ENCODE measurements at places on chromosomes 2 and 18.

GRCh38 chr2:108229875-108230274 lies 9.9 kb upstream of the SULT1C3 start:
- DNase-seq = no peak

- DNase-seq = no peak
These were observed 128.3 kb downstream of the SH3BP4 start for GRCh38 chr2:235080101-235080500.

DNA sequence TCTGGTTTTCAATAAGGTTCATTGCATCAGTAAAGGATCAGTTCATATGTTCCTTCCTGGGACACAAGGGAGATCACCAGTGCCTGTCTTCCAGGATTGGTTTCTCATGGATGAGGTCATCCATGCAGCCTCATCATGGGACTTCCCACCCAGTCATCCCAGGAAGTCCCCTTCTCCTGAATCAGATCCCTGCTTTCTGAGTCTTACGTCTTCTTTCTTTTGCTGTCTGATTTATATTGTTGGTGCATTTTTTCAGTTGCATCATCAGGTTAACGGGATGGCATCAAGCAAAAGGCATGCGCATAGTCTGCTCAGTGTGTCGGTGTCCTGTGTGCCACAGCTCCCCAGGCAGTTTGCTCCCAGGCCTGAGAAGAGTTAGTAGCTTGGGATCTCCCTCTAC lies 105.9 kb downstream of the SOX11 start:
- DNase-seq = no peak

DNA sequence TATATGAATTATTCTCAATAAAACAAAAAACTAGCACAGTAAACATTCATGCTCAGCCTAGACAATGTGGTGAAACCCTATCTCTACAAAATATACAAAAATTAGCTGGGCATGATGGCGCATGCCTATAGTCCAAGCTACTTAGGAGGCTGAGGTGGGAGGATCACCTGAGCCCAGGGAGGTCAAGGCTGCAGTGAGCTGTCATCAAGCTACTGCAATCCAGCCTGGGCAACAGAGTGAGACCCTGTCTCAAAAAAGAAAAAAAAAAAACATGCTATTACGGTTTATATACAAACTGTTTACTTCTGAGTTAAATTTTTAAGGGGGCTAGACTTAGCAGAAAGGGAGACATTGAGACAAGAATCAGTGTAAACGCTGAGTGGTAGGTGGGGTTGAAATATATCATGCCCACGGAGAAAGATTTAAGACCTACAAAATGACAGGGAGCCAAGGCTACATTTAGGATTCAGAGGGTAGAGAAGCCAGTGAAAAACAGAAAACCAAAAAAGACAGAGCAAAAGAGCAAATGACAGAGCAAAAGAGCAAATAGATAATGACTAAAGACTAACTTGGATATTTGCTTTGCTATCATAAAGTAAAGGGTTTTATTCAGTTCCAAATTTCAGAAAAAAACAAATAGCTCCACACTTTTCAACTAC lies 7.5 kb downstream of the TTC32 start:
- DNase-seq = no peak

DNA sequence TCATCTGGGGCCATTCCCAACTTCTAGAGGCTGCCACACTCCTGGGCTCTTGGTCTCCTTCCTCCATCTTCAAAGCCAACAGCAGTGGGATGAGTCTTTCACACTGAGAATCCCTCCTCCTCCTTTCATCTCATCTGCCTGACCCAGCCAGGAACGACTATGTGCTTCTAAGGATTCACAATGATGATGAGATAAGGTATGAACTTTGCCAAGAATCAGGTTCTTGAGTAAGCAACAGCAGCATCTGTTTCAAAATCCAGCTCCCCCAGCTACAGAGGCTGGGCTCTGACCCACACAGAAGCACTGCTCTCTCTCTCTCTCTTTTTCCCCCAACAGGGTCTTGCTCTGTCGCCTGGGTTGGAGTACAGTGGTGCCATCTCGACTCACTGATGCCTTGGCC lies 46.4 kb downstream of the TIMM21 start:
- no peak for DNase-seq

GRCh38 chr2:96954011-96954846 lies 32.2 kb downstream of the FAM178B start:
- no peak for DNase-seq

GRCh38 chr2:230601510-230601909 lies 111.1 kb upstream of the CAB39 start:
- no peak for DNase-seq

- DNase-seq = no peak
These were observed 4.0 kb upstream of the SLC66A2 start for GRCh38 chr18:79955302-79956075.

GRCh38 chr18:22424565-22424963 lies 6.8 kb upstream of the CTAGE1 start:
- no peak for DNase-seq

- no peak for DNase-seq
These were observed 677.5 kb downstream of the NYAP2 start for GRCh38 chr2:226077031-226077430.

GRCh38 chr2:208406474-208407451 lies at the start of gene PTH2R:
PTH2R (plus strand) TSS chr2:208406792; CDS start chr2:208407044, 252 bp downstream.
- no peak for DNase-seq

GRCh38 chr2:186382932-186383331 lies 103.1 kb upstream of the ZC3H15 start:
- no peak for DNase-seq

DNA sequence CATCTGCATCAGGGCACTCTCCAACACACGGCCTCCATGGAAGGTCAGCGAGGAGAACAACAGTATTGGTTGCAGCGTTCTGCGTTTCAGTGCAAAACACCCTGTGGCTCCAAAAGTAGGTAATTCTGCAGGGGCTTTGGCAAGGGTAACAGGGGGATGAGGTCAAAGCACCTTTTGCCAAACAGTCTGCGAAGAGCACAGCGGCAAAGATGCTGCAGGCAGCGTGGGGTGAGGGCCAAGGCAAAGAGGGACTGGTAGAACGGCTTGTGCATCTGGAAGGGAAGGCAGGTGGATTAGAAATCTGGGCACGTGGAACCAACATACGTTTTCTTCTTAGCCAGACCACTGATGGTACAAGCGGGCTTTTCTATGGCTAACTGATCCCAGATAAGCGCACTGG lies 26.6 kb upstream of the GBX2 start:
- no peak for DNase-seq

DNA sequence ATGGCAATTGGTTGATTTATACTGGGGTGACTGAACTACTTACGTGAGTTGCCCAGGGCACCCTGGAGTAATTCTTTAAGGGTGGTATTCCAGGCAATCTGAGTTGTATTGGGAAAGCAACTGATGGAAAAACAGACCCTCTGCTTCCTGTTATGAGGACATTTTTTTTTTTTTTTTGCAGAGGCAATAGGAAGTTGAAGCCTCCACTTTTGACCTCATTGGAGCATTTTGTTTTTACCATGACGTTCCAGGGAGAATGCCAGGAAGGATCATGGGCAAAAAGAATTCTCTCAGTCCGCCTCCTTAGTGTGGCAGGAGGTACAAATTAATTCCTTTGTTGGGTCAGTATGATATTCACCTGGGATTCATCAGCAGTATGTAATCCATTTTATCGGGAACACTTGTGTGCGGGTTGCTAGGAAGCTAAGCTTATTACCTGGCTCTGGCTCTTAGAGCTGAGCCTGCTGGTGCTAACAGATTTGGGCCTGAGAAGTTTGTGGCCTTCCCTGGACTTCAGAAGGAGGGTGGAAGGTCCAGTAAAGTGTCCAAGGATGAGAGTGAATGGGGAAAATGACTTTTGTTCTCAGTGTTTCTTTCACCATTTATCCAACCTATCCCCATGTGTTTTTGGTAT lies 272.9 kb upstream of the EPAS1 start:
- no peak for DNase-seq

- no peak for DNase-seq
These were observed 54.9 kb upstream of the PXDN start for GRCh38 chr2:1799174-1799573.

DNA sequence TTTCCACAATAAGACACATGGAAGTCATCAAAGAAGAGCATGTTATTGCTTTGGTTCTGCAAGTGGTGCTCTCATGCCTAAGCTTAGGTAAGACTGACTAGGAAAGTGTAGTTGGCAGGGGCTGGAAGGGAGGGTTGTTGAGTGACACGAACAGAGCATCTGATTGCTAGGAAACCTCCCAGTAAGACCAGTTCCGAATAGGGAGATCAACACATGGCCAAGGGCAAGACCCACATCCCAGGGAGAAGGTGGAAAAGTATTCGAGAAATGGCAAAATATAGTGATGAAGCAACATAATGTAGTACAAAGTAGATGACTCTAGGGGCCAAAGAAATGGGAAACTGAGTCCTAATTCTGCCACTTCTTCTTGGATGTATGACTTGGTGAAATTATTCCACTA lies 33.8 kb upstream of the FMNL2 start:
- DNase-seq = no peak

DNA sequence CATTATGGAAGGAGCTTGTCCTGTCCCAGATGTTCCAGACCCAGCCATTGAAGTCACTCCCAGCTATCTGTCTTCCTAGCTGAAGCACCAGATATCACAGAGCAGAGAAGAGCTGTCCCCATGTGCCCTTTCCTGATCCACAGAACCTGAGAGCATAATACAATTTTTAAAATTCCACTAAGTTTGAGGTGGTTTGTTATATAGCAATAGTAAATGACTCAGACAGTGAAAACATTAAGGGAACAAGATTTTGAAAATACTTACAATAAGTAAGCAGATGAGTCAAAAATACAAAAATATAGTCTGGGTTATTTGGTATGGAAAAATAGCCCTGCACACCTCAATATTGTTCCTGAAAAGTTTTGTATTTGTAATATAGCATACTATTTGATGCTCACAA lies 85.8 kb upstream of the GLS start:
- no peak for DNase-seq

GRCh38 chr2:68032702-68033101 lies 30.1 kb downstream of the C1D start:
- no peak for DNase-seq

DNA sequence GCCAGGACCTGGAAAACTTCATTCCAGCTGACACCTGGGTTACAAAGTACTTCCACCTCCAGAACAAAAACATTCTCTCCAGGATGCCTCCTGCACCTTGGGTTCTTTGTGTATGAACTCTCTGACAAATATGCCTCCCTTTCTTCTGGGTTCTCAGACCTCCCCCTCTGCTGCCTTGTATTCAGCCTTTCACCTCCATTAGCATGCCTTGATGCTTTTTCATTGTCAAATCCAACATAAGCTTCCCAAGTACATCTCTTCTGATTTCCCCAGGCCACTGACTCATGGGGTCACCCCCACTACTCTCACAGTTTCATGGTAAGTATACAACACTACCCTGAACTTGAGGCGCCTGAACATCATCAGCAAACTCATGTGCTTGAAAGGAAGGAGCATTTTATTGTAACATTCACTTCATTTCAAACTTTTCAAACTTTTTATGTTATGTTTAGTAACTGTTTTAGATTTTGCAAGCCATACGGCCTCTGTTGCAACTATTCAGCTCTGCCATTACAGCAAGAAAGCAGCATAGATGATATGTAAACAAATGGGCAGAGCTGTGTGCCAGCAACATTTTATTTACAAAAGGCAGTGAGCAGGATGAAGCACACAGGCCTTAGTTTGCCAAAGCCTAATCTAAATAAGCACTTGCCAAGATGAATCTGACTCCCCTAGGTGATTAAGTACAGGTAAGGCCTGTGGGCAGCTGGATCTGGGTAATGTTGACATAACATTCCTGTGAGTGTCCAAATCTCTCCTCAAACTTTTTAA lies 32.5 kb upstream of the MRPS9 start:
- no peak for DNase-seq

DNA sequence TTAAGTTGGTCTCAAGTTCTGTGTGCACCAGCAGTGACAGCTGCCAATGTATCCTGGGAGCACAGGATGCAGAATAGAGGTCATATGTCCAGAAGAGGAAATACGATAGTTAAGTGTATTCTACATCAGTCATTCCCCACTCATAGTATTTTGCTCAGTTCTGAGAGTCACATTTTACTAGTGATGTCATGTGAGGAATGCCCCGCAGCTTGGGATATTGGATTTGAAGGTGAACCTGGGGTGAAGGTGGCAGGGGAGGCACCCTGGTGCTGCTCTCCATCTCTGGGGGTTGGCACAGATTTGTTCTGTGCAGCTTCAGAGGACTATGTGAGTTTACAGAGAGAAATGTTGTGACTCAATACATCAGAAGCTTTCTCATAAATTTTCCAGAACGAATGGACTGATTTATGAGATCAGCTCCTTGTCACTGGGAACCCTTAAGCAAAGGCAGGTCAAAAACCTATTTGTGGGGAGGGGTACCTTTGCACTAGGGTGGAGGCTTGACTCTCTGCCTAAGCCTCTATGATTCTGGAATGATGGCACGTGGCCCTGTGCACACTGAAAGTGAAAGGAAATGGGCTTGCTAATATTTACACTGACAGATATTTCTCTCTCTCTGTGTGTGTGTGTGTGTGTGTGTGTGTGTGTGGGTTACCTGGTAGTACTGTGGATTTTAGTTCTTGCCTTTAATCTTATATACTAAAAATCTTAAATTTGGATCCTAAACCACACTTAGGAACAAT lies 95.9 kb downstream of the NEB start:
- DNase-seq = peak; percentile 16

GRCh38 chr2:71962350-71962749 lies 185.3 kb downstream of the CYP26B1 start:
- no peak for DNase-seq

- DNase-seq = peak; percentile 6
These were observed 947 bp downstream of the ITSN2 start for GRCh38 chr2:24359129-24360049.

DNA sequence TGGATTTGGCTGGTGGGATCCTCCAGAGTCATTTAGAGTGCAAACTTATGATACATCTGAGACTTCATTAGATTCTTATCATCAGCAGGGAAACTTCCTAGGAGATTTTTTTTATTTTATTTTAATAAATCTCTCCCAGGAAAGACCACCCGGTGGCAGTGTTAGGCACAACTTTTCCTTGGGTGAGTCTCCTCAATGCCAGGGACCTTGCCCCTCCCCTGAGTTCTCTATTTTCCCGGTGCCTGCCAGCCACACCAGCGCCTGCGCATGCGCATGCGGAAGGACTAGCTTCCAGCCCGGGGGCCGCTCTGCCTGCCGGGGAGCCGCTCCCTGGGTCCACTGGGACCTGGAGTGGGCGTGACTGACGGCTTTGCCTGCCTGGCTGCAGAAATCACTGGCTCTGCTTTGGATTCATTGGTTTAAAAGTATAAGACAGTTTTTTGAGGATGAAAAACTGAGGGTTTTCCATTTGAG lies 86.6 kb downstream of the TMEM182 start:
- DNase-seq = no peak

DNA sequence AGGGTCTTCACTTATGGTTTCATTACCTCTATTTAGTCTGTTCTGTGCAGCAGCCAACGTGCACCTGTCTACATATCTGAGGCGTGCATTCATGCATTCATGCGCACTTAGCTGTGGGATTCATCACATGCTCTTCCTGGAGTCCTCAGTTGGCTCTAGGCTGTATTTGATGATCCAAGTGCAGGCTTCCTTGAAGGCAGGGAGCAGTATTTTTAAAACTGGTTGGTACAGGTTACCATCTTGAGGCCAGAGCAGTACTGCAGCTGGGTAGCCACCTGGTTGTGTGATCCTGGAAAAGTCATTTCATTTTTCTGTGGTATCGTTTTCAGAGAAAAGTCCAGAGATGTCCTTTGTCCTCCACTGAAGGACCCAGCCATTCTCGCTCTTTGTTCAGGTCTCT lies 109.8 kb downstream of the EN1 start:
- no peak for DNase-seq

Measured in stimulated activated CD8-positive, alpha-beta memory T cell treated with anti-CD3 and anti-CD28 coated beads, Interleukin-4, amount 100 ng/mL, for 4 hours (primary cell).